ENCODE measurements at places on chromosomes 3 and 15.

DNA sequence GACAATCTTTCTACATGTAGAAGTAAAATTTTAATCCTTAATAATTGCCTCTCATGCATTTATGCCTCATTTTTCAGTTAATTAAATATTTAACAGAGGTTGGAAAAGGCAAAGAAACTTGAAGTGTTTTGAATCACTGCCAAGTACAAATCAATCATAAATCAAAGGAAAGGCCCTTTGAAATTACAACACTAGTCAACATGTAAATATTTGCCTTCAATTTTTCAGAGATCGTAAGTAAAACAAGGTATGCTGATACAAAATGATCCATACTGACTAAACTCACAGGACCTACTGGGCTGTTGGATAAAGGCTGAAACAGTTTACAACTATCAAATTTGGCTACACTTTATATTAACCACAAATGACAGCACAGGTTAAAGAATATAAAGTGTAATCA, 33.9 kb downstream of the ZBBX start:
- DNase-seq, result no peak

GRCh38 chr15:73273181-73274002, 95.4 kb downstream of the HCN4 start:
- DNase-seq, result peak; percentile 58

DNA sequence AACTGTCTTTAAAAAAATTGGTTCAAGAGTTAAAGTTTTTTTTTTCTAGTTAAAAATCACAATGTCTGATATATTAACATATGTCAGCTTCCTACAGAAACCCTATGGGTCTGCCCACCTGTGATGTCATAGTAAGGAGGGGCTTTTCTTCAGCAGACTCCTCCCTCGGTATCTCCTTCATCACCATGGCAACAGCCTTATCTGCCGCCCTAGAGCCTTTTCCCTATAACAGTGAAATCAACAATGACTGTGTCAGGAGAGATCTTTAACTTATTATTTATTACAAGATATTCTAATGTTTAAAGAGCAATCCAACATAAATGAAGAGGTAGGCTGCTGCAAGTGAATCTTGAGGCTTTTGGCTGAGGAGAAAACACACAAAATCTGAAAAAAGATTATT, 138.7 kb downstream of the PEX5L start:
- no peak for DNase-seq

DNA sequence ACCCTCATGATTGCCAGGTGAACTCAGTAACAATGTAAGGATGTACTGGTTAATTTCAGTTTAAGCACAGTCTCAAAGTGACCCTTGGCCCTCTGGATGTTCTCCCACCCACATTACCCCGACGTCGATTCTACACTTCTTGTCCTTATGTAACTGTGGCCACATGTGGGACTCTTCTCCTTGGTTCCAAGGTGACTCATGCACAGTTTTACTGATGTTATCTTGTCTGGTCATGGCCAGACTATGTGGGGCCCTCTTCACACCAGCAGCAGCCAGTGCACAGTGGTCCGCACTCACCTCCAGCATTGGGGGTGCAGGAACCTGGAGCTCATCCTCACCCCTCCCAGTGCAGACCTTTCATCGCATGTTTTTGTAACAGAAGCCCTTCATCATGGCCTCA, 519.4 kb downstream of the OCA2 start:
- DNase-seq, result no peak

DNA sequence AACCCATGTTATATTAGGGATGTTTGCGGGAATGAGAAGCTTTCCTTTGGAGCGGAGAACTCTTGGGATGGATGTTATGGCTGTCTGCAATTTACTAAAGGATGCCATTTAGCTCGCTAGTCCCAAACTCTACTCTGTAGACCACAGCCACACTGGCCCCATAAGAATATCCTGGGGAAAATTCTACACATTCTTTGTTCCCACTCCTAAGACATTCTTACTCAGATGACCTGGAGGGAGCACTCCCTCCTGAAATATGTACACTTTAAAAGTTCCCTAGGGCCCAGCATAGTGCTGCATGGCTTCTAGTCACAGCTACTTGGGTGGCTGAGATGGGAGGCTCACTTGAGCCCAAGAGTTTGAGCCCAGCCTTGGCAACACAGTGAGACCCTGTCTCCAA, 288.7 kb upstream of the RORA start:
- no peak for DNase-seq

Data from left lung (tissue), 14 donors.